T-helper 2 cell treated with Interferon-gamma antibody and Interleukin-4, amounts not matched to agents 100 ng/mL and 5 ng/mL, for 36 hours (primary cell): ENCODE measurements at places on chromosomes 11 and 22. TPM values are rescaled to one million over a fixed set of nuclear protein-coding genes. Genes with fewer than 3 reads are reported as not detected.

Gene KRTAP5-1
- total RNA-seq: not detected in 2 replicates

Gene GLB1L2
- total RNA-seq: 2.0 TPM in 2 replicates

Gene CHADL
- total RNA-seq: 0.20 and 0.50 TPM in 2 replicates

Gene OR52A1
- total RNA-seq: not detected in 2 replicates
